ENCODE measurements at places on chromosomes 6 and 20.

GRCh38 chr6:137896647-137897046, 29.6 kb downstream of the TNFAIP3 start:
- DNase-seq: no peak

GRCh38 chr6:84258866-84259265, 31.4 kb upstream of the CEP162 start:
- DNase-seq: no peak

DNA sequence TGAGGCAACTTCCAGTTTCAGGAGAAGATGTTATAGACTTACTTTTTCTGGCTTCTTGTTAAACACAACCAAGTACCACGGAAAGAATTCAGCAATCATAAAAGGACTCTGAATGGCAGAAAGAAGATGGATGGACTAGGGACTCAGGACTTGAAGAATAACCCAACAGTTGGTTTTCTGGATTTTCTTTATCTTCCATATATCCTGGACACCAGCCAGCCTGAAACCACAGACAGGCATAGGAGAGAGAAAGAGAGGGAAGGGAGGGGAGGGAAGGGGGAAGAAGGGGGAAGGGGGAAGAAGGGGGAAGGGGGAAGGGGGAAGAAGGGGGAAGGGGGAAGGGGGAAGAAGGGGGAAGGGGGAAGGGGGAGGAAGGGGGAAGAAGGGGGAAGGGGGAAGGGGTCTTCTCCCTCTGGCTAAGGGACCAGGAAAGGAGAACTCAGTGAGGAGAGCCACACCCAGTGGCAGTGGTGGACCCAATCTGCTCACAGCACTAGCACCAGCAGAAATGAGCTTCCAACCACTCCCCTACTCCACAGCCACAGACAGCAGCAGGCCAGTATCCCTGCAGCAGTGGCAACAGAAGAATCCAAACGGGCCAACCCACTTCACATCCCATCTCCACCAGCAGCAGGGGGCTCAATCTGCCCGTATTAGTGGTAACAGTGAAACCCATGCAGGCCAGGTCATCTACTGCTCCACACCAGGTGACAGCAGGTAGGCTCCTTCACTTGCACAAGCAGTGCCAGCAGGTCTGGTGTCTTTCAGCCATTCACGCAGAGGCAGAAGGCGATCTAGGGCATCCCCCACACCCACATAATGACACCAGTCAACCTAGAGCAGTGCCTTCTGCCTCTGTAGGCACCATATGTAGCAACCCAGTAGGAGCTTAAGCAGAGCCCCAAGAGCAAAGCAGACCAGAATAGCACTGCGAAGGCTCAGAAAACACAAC, 78.6 kb downstream of the TRMT6 start:
- DNase-seq: no peak

- DNase-seq: no peak
These were observed 23.6 kb downstream of the GTF2H5 start for GRCh38 chr6:158191761-158192160.

GRCh38 chr6:7819431-7820015, 91.1 kb downstream of the TXNDC5 start:
- DNase-seq: no peak

GRCh38 chr6:34063651-34064050, 82.2 kb downstream of the GRM4 start:
- no peak for DNase-seq

- DNase-seq: no peak
These were observed 51.7 kb downstream of the CNKSR3 start for GRCh38 chr6:154458565-154459470.

GRCh38 chr6:152150196-152150595, 342.7 kb downstream of the ESR1 start:
- no peak for DNase-seq

DNA sequence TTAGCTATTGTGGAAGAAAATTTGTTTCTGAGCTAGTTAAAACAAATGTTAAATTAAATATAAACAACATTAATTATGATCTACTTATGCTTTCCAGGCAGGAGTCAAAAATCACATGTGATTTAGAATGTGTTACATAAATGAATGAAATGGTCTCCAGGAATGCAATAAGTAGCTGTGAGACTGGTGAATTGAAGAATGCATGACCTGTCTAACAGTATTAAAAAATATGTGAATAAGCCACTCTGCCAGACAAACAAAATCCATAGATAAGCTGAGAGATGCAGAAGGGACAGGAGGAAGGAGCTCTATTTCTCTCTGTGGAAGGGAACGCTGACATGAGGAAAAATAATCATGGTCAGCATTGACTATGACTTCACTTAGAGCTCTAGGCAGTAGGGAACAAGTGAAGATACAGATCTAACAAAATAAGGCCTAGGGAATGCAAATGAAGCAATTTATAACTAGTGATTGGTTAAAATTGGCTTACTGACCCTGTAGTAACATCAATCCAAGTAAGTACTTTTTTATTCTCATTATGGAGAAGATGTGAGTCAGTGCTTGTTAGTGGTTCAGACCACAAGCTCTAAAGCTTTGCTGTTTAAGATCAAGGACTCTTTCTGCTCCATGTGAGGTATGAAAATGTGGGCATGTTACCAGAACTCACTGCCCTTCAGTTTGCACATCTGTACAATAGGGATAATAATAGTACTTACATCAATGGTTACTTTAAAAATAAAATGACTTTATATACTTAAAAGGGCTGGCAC, 432.6 kb downstream of the MMUT start:
- DNase-seq: no peak

DNA sequence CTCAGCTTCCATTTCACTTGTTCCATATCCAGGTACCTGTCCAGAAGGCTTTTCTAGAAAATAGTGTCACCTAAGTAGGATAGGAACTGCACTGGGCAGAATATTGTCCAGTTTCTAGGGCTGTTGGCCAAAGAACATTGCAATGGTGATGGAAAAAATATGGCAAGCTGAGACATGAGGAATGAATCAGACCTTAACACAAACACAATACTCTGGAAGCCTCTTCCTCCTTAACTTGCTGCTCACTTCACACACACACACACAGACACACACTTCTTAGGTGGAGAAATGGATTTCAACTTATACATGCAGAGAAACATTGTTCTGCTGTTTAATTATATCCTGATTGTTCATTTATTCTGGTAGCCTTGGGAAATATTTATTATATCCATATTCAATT, 203.0 kb upstream of the RGS17 start:
- no peak for DNase-seq

GRCh38 chr6:94074764-94075163, 655.4 kb upstream of the EPHA7 start:
- no peak for DNase-seq

GRCh38 chr6:154590756-154591155, 80.3 kb upstream of the CNKSR3 start:
- no peak for DNase-seq
